ENCODE measurements at places on chromosomes 6 and 20. TPM values are rescaled to one million over a fixed set of nuclear protein-coding genes. Genes with fewer than 3 reads are reported as not detected.
A peak's percentile ranks its signal among the peaks of the same experiment; 100 is the strongest.

DNA sequence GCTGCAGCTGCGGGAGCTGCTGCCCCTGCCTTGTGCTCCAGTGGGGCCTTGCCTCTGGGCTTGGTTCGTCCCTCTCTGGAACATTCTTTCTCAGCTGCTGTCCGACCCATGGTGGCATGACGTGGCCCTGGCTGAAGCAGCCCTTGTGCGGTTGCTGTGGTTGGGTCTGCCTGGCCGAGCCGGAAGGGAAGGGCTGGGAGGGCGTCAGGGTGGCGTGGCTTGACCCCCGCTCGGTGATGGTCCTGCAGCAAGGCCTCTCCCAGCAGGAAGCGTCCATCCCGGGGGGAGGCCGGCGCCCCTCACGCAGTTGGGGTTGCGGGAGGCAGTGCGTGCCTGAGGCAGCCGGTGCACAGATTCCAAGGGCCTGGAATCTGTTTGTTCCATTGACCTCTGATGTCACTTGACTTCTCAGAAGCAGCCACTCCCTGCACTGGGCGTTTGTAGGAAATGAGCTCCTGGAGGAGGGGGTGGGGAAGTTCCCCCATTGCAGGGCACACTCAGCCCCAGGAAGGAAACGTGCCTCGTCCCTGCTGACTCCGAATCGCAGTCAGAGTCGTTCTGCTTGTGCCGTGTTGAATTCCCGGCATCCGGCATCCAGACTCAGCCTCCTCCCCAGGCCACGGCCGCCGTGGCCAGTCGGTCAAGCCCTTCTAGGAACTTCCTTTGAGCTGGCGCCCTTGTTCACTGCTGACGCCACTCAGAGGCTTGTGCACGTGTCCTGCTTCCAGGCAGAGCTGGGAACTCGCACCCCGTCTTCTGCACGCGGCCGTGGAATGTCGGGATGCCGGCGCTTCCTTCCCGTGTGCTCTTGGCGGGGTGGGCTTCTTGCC, 9.7 kb upstream of the TNFRSF6B start:
- H3K4me3 ChIP-seq = no peak overlapping the region
- H3K27me3 ChIP-seq = no peaks in the 10 kb centered on the region
- H3K4me1 ChIP-seq = no peaks in the 10 kb centered on the region
- no peaks in the 10 kb centered on the region for H3K36me3 ChIP-seq
- peak; percentile 60 for DNase-seq

DNA sequence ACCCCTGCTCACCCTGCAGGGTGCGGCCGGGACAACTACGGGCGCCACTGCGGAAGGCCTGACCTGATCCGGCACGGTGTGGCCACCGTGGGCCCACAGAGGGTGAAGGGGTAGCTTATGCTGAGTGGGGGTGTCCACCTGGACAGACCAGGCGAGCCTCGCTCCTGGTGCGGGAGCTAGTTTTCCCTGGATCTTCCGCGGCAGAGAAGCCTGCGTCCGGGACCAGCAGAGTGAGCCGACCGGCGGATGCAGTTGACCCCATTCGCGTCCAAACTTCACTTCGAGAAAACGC, 38.2 kb downstream of the NCR2 start:
- peaks cover 69% of the 10 kb centered on the region for H3K27me3 ChIP-seq
- H3K4me1 ChIP-seq = peaks cover 5% of the 10 kb centered on the region
- DNase-seq = no peak
- H3K36me3 ChIP-seq = no peaks in the 10 kb centered on the region
- H3K4me3 ChIP-seq = no peak overlapping the region

GRCh38 chr6:164346631-164347030, 932.1 kb downstream of the QKI start:
- H3K4me3 ChIP-seq = no peak overlapping the region
- no peaks in the 10 kb centered on the region for H3K36me3 ChIP-seq
- no peaks in the 10 kb centered on the region for H3K4me1 ChIP-seq
- no peak overlapping the region for H3K27ac ChIP-seq
- DNase-seq = no peak

Gene EYS
- 0.17 TPM for total RNA-seq

DNA sequence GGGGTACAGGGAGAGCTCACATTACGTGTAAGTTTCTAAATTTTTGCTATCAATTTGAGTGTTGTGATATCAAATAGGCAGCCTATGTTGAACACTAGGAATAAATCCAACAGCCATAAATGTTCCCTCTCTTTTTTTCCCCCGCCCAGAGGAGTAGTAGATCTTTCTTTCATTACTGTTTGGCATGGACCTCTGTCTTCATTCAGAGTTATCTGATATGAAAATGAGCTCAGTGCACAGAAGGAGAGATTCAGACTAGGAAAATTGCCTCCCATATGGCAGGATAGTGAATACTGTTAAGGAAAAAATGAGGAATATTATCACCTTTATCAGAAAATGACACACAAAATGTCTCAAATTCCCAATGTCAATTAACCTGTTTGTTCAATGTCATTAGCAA, 110.0 kb upstream of the EYS start:
- H3K36me3 ChIP-seq = no peaks in the 10 kb centered on the region
- H3K4me1 ChIP-seq = no peaks in the 10 kb centered on the region
- DNase-seq = no peak
- H3K27me3 ChIP-seq = no peaks in the 10 kb centered on the region

DNA sequence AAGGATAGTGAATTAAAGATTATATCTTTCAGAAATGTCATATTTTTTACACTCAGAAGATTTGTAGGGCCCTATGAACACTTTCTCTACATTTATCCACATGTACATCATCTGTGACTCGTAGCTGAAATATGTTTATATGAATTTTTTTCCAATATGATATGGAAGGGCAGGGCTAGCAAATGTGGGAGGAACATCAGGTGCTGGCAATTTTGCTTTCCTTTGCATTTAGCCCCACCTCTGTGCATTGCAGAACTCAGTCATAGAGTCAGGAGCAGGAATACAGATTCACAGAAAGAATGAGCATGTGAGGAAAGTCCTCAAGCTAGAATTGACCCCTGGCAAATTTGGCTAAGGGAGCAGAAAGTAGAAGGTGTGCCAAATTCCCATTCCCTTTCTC, 129.9 kb downstream of the CRYBG1 start:
- DNase-seq = no peak
- H3K36me3 ChIP-seq = no peaks in the 10 kb centered on the region
- no peak overlapping the region for H3K27ac ChIP-seq

- no peaks in the 10 kb centered on the region for H3K36me3 ChIP-seq
- H3K27me3 ChIP-seq = no peaks in the 10 kb centered on the region
- no peak for DNase-seq
- H3K4me1 ChIP-seq = no peaks in the 10 kb centered on the region
- H3K27ac ChIP-seq = no peak overlapping the region
- H3K4me3 ChIP-seq = no peak overlapping the region
These were observed 39.2 kb downstream of the DPPA5 start for GRCh38 chr6:73314577-73315492.

- H3K36me3 ChIP-seq = no peaks in the 10 kb centered on the region
- peaks cover 17% of the 10 kb centered on the region for H3K4me1 ChIP-seq
- no peak overlapping the region for H3K4me3 ChIP-seq
- H3K27me3 ChIP-seq = no peaks in the 10 kb centered on the region
- no peak overlapping the region for H3K27ac ChIP-seq
- no peak for DNase-seq
These were observed 2.6 kb downstream of the B4GALT5 start for GRCh38 chr20:49710971-49711666.

- H3K4me3 ChIP-seq = no peak overlapping the region
- no peaks in the 10 kb centered on the region for H3K27me3 ChIP-seq
- no peak for DNase-seq
- no peak overlapping the region for H3K27ac ChIP-seq
- H3K4me1 ChIP-seq = peaks cover 7% of the 10 kb centered on the region
- no peaks in the 10 kb centered on the region for H3K36me3 ChIP-seq
These were observed 41.6 kb downstream of the CPNE5 start for GRCh38 chr6:36797653-36798052.

DNA sequence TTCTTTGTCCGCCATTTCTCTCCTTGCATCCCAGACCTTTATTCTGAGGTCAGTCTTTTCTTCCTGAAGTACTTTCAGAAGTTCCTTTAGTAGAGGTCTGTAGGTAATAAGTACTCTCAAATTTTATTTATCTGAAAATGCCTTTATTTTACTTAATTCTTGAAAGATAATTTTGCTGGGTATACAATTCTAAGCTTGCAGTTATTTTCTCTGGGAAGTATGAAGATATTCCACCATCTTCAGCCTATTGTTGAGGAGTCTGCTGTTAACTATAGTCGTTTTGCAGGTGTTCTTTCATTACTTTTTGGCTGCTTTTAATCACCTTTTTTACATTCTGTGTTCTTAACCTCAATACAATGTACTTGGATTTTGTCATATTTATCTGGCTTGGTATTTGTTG, 13.5 kb upstream of the FNDC1 start:
- H3K27ac ChIP-seq = no peak overlapping the region
- no peak overlapping the region for H3K4me3 ChIP-seq
- no peaks in the 10 kb centered on the region for H3K36me3 ChIP-seq
- no peak for DNase-seq
- no peaks in the 10 kb centered on the region for H3K4me1 ChIP-seq

Gene AVP
- not detected for total RNA-seq

GRCh38 chr6:43992126-43992663, 135.1 kb downstream of the MRPL14 start:
- no peak for DNase-seq
- no peaks in the 10 kb centered on the region for H3K27me3 ChIP-seq
- no peaks in the 10 kb centered on the region for H3K4me1 ChIP-seq
- no peak overlapping the region for H3K4me3 ChIP-seq
- H3K27ac ChIP-seq = no peak overlapping the region

Gene HTR1E
- total RNA-seq = not detected

Gene HLA-DRB5
- 6.4 TPM for total RNA-seq

Gene KIAA1755
- total RNA-seq = 2.0 TPM

Gene MRAP2
- total RNA-seq = 2.0 TPM

DNA sequence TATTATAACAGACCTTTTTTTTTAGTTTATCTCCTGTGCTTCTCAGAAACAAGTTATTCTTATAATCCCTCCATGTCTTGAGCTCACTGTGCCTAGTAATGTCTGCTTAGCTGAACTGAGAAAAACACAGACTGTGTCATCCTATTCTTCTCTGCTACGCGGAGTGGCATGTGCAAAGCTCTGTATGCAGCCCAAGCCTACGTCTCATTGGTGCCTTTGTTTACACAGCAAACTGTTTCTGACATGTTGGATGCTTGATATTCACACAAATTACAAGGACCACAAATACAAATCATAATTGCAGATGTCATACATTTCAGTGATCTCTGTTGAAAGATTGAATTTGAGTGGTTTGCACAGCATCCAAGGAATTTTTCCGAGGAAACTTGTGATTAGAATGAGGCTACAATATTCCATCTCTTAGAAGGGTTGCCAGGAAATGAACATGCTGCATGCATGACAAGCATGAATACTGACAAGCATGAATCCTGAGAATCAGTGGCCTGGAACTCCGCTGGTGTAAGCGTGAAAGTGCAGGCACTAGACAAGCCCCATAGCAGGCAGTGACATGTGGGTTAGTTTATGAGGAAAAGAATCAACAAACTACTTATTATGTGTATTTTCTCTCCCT, 128.4 kb upstream of the SGK1 start:
- peak; percentile 53 for DNase-seq
- H3K4me3 ChIP-seq = no peak overlapping the region

DNA sequence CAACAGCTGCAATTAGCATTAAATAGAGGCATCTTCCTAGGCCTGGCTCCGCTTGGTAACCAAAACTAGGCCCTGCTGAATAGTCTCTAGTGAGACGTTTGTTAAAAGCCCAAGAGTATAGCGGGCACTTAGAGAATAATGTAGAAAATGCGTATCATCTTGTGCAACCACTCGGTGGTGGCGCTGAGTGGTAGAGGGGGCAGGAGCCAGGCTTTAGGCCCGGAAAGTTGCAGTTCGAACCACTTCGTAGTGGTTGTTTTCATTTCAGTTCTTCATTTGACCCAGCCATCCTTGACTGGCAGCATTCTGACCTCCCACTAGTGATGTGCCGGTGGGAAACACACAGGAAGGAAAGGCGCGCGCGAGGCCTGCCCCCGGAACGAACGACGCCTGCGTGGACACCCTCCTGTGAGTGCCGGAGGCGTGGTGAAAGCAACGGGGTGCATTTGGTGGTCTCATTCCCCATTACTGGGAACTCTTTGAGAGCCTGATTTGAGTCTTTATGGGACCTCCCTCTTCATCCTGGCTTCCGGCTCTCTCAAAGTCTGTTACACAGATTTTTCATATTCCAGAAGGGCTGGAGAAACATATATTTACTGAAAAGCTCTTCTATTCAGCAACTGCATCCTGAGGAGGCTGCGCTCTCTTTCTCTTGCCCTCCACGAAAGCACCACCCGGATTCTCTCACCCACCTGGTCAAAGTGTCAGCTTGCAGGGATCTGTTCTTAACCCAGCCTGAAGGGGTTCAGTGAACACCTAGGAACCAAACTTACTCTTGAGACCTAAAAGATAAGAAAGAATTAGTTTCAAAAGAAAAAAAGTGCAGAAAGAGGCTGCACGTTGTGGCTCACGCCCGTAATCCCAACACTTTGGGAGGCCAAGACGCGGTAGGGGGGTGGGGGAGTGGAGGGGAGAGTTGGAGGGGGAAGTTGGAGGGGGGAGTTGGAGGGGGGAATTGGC, 18.2 kb downstream of the GPX5 start:
- H3K4me3 ChIP-seq = peak overlapping the region; percentile 19
- H3K4me1 ChIP-seq = no peaks in the 10 kb centered on the region
- no peak overlapping the region for H3K27ac ChIP-seq
- H3K27me3 ChIP-seq = no peaks in the 10 kb centered on the region
- H3K36me3 ChIP-seq = no peaks in the 10 kb centered on the region

GRCh38 chr6:100452998-100453397, 11.7 kb downstream of the SIM1 start:
- no peak for DNase-seq
- H3K27me3 ChIP-seq = peaks cover 95% of the 10 kb centered on the region
- no peak overlapping the region for H3K27ac ChIP-seq
- H3K4me3 ChIP-seq = no peak overlapping the region

DNA sequence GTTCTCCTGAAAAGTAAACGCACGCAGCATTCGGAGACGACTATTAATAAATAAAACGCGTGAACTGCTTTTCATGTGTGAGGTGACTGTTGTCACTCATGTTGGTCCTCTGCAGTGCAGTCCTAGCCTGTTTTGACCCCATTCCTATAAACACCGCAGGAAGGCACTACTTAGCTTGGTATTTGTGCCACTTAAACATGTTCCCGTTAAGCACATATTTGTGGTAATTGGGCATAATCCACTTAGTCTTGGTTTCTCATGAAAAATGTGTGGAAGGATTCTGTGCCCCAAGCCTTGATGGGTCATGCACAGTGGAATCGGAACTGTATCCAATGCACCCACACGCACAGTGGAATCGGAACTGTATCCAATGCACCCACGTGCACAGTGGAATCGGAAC, 313.9 kb downstream of the THBS2 start:
- peaks cover 6% of the 10 kb centered on the region for H3K27me3 ChIP-seq
- no peak overlapping the region for H3K4me3 ChIP-seq
- no peaks in the 10 kb centered on the region for H3K36me3 ChIP-seq
- H3K27ac ChIP-seq = no peak overlapping the region

Gene GINS1
- 3.1 TPM for total RNA-seq

Gene CPNE5
- 3.2 TPM for total RNA-seq

Data from lung (tissue), 17 donors.